ENCODE measurements at places on chromosomes 16 and 17.

DNA sequence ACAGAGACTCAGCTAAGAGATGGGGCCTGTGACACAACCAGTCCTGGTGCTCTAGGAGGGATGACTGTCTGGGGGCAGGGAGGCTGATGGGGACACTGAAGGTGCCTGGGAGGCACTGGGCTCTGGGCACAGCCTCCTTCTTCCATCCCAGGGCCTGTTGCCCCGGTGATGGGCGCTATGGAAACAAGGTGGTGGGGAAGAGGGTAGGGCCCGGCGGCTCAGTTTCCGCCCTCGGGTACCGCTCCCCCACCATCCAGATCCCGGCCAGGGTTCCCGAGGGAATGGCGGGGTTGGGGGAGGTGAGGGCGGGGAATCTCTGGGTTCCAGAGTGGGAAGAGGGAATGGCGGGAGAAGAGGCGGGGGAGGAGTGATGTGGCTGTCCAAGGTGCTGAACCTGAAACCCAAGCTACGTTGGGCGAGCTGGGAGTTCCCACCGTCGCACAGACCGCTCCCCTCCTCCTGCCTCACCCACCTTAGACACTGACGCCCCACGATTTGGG, 981 bp downstream of the KCNH4 start:
- DNase-seq, result peak; percentile 43

DNA sequence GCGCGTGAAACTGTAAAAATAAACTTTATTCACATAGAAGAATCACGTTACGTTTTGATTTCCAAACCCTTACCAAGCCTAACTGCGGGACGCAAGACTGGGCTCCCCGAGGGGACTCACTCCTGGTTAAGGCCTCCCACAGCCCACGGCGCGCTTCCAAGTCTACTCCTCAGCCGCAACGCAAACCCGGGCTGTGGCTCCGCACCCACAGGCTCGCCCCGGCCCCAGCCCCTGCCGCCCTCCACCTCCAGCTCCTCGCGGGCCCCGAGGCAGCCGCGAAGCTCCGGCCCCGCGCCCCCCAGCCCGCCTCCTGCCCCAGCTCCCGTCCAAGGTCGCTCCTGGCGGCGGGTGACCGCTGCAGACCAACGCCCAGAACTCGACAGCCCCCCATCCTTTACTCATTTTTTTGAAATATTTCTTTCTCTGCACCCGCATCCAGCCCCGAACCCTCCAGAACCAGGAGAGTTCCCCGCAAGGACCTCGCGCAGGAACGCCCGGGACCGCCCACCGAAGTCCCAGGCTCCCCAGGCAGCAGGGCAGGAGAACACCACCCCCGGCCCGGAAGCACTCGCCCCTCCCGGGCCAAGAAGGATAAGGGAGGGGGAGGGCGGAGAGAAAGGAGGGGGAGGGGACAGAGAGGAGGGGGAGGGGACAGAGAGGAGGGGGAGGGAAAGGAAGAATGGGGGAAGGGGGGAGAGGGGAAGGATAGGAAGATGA, 912 bp downstream of the USP22 start:
- no peak for DNase-seq

GRCh38 chr17:19262650-19263631, 25.8 kb downstream of the EPN2 start:
- no peak for DNase-seq

DNA sequence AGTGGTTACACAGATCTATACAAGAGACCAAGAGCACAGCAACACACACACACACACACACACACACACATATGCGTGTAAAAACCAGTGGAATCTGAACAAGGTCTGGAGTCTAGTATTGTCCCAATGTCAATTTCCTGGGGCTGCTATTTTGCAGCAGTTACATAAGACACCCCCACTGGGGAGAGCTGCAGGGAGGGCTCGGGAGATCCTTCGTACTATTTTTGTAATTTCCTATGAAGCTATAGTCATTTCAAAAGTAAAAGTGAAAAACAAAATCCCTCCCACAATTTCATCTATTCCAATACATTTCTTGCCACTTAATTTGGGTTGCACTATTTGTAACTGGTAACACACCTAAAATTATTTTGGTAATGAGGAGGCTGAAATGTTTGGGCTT, 68.5 kb downstream of the C16orf95 start:
- DNase-seq, result no peak

- DNase-seq, result no peak
Measured at GRCh38 chr17:59405944-59406705, 74.7 kb downstream of the YPEL2 start.

DNA sequence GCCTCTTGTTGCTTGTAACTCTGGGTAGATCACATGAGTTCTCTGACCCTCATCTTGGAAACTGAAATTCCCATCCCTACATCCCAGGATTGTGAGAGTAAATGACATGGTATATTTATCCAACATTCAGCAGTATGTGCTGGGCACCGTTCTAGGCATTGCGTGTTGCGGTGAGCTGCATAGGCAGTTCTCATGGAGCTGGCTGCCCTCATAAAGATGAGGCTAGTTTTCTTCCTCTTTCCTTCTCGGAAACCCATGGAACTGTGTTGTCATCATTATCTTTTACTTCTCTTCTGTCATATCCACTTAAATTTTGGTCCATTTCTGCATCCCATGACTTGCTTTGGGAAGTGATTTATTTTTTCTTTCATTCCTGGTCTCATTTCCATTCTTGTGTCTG, 17.2 kb downstream of the CMIP start:
- DNase-seq, result no peak

DNA sequence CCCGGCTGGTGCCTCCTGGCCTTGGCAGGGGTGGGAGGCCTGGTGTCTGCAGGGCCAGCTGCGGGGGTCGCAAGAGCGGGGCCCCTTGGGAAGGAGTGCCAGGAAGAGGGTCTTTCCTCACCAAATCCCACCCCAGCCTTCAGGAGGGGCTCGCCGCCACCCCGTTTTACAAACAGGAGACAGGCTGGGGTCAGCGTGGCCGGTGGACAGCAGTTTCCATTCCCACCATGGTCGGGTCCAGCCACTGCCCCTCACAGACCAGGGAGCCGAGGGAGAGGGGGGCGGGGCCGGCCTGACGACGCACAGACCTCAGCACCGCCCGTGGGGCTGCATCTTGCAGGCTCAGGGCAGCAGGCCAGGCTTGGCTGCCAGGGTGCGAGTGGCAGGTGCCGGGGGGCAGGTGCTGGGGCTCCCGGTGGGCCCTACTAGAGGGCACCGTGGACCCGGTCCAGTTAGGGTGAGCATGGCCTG, 7.6 kb downstream of the CBFA2T3 start:
- no peak for DNase-seq

- DNase-seq, result no peak
Measured at GRCh38 chr16:75653922-75654321, 6.3 kb downstream of the TERF2IP start.

DNA sequence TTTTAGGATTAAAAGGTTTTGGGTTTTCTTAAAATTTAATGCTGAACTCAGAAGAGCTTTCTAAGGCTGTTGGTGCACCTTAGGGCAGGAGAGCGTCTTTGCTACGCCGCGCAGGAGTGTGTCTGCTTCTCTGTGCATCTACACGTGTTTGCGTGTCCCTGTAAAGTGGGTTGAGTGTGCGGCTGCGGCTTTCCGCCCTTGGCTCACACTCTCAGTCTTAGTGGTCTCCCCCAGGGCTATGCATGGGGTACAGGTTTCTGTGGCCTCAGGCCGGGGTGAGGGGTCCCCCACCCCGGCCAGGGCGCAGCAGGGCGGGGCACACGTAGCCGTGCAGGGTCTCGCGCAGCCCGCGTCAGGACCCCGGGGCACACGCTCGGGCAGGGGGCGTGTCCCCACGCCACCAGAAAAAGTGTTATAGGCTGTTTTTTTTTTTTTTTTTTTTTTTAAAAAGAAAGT, 727 bp upstream of the TENT4B start:
- no peak for DNase-seq

GRCh38 chr17:4204710-4205173, 59.0 kb downstream of the ANKFY1 start:
- DNase-seq, result no peak

DNA sequence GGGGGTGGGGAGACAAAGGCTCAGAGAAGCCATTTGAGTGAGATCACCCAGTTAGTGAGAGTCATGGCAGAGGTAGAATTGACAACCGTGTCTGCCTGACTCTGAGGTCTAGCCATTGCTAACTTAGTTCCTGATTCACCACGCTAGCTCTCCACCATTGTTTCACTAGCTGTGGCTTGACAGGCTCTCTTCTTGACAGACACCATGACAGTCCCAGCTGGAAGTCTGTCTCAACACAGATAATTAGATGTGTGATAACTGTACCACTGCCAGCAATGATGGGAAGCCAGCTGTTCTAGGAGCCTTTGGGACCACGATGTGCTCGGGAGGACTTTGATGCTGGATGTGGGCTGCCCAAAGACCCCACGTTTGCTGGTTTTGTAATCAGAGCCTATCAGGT, 170.5 kb upstream of the CACNG3 start:
- no peak for DNase-seq

DNA sequence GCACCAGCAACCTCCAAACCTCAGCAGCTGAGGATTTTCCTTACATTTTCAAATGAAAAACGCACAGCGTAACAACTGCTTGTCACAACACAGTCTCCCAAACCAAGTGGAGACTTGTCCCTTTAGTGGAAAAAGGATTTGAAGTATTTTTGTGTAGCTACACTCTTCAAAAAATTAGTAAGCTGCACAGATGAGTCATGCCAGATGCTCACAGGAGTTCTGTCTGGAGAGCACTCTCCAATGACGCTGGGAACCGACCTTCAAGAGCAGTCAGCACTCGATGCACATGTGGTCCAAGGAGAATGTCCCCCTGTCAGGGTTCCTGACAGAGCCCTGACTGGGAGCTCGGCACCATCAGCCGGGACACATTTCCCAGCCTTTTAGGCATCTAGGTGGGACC, 39.8 kb downstream of the MAP1LC3B start:
- peak; percentile 13 for DNase-seq

GRCh38 chr16:22328081-22328725, 31.0 kb downstream of the POLR3E start:
- DNase-seq, result no peak

- DNase-seq, result no peak
Measured at GRCh38 chr16:88785106-88785924, at the start of gene PIEZO1. Gene PIEZO1, minus strand, starts transcription at chr16:88785220. Its CDS starts 256 bp downstream, at chr16:88784964.

DNA sequence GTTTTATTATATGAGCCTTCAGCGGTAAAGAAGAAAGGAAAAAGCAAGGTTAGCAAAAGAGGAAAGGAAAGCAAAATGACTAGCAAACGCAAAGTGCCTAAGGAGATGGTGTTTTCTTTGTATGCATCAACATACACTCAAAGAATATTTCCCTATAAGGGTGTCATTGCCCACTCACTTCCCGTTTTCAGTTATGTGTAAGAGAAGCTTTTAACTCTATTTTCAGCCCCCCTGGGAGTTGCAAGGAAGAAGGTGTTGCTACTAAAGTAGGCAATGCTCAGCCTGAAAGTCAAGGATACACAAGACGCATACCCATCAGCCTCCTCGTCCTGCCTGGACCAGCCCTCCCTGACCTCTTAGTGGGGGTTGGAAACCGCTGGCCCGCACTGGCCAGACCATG, 267.7 kb upstream of the ZFHX3 start:
- no peak for DNase-seq

- DNase-seq, result no peak
Measured at GRCh38 chr17:9829343-9829742, 3.6 kb downstream of the GLP2R start.

DNA sequence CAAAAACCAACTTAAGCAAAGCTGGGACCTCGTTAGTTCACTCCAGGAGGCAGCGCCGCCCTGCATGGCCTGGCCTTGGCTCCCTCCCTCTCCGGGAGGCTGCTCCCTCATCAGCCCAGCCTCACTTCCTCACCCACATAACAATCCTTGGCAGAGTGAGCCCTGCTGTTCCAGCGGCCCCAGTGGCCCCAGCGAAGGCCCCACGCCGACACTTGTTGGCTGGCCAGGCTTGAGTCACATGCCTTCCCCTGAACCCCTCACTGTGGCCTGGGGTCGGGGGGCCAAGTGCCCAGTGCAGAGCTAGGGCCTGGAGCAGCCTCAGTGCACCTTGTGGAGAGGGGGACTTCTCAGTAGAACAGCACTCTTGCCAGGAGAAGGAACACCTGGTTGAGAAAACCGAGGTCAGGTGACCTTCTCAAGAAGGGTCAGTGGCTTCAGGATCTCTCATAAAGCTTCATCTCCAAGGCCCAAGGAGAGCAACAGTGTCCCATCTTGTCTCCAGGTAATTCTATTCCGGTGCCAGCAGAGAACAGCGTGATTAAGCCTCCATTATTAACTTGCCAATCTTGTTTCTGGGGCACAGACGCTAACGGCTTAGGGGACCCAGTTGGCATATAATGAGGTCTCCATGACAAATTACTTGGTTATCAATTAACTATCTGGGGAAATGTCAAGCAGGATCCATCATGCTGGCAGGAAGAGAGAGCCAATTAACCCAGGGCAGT, 26.8 kb downstream of the ENDOV start:
- DNase-seq, result no peak

- no peak for DNase-seq
Measured at GRCh38 chr17:50188531-50188920, 12.9 kb downstream of the COL1A1 start.

GRCh38 chr16:69396187-69397061, 10.6 kb upstream of the TERF2 start:
- peak; percentile 32 for DNase-seq

GRCh38 chr16:84595052-84595481, 22.8 kb downstream of the COTL1 start:
- no peak for DNase-seq

GRCh38 chr17:45262516-45263476, 902 bp upstream of the SPATA32 start:
- DNase-seq, result no peak

GRCh38 chr17:75845058-75845711, 981 bp upstream of the UNC13D start:
- no peak for DNase-seq

GRCh38 chr16:24906199-24906808, 60.5 kb downstream of the SLC5A11 start:
- DNase-seq, result no peak

DNA sequence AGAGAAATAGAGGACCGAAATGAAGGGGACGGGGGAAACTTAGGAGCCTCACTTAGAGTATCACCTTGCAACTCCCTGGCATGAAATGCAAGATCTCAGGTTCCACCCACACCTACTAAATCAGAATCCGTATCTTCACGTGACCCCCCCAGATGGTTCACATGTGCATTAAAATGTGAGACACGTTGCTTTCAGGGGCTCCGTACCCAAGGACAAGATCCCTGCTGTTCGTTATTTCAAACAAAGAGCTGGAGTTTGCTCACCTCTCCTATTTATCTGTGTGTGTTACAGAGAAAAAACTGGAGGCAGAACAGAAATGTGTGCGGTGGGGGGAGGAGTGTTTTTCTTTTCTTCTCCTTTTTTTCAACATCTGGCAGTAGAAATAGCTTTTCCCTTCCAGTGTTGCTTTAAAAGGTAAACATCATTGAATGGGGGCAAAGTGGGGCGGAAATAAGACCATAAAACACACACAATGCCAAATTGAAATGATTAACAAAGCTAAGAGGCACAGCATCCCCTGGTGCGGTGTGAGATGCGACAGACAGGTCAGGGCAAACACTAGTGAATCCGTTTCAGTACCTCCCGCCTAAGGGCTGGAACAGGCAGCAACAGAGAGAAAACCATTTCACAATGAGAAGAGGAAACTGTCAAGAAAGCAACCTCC, 145.4 kb downstream of the SOX9 start:
- no peak for DNase-seq
